Prostate gland (tissue), 2 donors: ENCODE measurements at places on chromosomes 7 and 10. TPM values are rescaled to one million over a fixed set of nuclear protein-coding genes. Genes with fewer than 3 reads are reported as not detected.

DNA sequence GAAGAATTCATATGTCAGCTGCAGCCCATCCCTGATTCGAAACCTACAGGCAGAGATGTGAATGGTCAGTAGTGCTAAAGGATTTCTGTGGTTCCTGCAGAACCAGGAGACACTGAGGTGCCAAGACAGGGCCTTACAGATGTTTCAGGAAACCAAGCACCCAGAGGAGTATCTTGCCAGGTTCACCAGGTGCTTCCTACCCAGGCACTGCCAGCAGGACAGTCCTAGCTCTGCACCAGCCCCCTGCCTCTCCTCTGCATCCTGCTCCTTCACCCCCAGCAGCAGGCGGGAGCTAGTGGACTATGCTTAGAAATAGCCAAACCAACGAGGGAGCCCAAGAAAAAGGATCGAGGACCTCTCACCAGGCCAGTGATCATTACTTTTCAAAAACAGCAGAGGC is 4.2 kb upstream of the IKZF1 start:
- no peaks in the 10 kb centered on the region for H3K27me3 ChIP-seq
- H3K4me1 ChIP-seq: no peaks in the 10 kb centered on the region
- H3K4me3 ChIP-seq: no peak overlapping the region
- DNase-seq: no peak
- no peaks in the 10 kb centered on the region for H3K36me3 ChIP-seq

- no peak overlapping the region for H3K27ac ChIP-seq
- H3K4me1 ChIP-seq: no peaks in the 10 kb centered on the region
- no peaks in the 10 kb centered on the region for H3K27me3 ChIP-seq
- no peak overlapping the region for H3K4me3 ChIP-seq
- peak; percentile 14 for DNase-seq
- H3K36me3 ChIP-seq: no peaks in the 10 kb centered on the region
Observed at GRCh38 chr7:69078997-69079769, 519.1 kb upstream of the AUTS2 start.

DNA sequence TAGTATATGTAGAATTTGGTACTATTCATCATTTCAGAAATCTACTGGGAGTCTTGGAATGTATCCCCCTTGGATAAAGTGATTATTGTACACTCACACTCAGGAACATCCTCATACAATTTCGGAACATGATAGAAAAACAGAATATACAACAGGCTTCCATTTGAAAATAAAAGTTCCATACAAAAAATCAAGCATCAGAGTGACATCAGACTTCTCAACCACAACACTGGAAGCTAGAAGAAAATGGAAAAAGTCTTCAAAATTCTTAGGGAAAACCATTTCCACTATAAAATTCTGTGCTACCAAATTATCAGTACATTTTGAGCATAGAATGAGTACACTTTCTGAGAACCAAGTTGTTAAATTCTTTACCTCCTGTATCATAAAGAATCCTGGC is 8.8 kb downstream of the LYZL1 start:
- no peaks in the 10 kb centered on the region for H3K4me1 ChIP-seq
- DNase-seq: no peak
- H3K27me3 ChIP-seq: no peaks in the 10 kb centered on the region
- H3K4me3 ChIP-seq: no peak overlapping the region

- H3K27ac ChIP-seq: no peak overlapping the region
- DNase-seq: no peak
- H3K4me3 ChIP-seq: no peak overlapping the region
Observed at GRCh38 chr7:327991-328702, 38.2 kb downstream of the FOXL3 start.

TRIP6 gene
- total RNA-seq: 65.9 TPM

DNA sequence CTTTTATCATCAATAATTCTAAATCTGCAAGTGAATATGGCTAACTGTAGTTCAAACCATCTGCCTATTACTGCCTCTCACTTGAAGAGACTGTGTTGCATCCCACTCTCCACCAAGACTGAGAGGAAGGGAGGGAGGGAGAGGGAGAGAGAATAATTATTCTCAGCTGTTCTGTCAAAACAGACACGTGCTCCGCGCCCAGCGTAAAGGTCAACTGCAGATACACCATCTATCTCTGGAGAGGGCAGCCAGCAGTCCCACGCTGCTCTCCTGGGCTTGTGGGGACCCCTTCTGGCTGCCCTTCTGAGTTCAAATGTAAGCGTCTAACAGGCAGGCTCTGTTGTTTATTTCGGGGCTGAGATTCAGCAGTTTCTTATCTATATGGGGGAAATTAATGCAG is 625.5 kb upstream of the GALNT17 start:
- H3K36me3 ChIP-seq: no peaks in the 10 kb centered on the region
- no peak overlapping the region for H3K27ac ChIP-seq
- no peaks in the 10 kb centered on the region for H3K4me1 ChIP-seq
- no peaks in the 10 kb centered on the region for H3K27me3 ChIP-seq
- H3K4me3 ChIP-seq: no peak overlapping the region

DNA sequence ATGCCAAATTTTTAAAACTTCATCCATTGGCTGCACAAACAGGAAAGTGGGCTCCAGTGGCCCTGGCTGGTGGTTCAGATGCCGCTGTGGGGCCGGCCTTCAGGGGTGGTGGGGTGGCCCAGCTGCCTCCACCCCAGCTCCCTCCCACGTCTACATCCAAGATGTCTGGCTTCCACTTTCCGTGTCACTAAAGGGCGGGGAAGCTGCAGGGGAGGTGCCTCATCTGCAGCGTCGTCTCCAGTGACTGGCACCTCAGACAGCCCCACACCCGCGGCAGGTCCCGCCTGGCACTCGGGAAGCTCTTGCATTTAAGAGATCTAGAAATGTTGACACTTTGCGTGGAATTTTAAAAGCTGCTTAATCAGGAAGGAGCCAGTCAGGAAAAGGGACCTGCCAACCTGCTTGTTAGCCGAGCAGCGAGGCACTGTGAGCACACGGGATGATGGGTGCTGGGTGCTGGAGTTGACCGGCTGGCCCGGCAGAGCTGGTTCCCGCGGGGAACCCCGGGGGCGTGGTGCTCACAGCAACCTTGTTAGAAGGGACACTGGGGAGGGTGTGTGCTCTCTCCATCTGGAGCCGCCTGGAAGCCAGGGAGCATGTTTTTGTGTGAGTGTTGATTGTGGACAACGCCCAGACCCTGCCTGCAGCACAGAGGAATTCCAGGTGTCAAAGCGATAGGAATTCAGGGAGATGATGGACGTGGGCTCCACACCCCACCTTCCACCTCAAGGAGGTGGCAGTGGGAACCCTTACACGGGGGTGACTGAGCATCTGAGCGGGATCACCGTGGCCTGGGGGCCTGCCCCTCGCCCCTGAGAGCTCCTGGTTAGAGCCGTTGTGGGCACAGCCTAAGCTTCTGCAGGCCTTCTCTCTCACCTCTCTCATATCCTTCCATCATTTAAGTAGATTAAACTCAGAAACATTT is 320.5 kb downstream of the PTPRN2 start:
- peak; percentile 51 for DNase-seq
- H3K27ac ChIP-seq: no peak overlapping the region
- no peaks in the 10 kb centered on the region for H3K27me3 ChIP-seq
- no peaks in the 10 kb centered on the region for H3K36me3 ChIP-seq

NYAP1 gene
- total RNA-seq: 0.73 TPM

CUL2 gene
- 15.5 TPM for total RNA-seq

DUS4L gene
- 9.7 TPM for total RNA-seq
